ENCODE measurements at places on chromosomes 6 and 20. TPM values are rescaled to one million over a fixed set of nuclear protein-coding genes. Genes with fewer than 3 reads are reported as not detected.

UNC93A gene
- not detected for total RNA-seq

SAPCD1 gene
- 4.2 TPM for total RNA-seq

DNA sequence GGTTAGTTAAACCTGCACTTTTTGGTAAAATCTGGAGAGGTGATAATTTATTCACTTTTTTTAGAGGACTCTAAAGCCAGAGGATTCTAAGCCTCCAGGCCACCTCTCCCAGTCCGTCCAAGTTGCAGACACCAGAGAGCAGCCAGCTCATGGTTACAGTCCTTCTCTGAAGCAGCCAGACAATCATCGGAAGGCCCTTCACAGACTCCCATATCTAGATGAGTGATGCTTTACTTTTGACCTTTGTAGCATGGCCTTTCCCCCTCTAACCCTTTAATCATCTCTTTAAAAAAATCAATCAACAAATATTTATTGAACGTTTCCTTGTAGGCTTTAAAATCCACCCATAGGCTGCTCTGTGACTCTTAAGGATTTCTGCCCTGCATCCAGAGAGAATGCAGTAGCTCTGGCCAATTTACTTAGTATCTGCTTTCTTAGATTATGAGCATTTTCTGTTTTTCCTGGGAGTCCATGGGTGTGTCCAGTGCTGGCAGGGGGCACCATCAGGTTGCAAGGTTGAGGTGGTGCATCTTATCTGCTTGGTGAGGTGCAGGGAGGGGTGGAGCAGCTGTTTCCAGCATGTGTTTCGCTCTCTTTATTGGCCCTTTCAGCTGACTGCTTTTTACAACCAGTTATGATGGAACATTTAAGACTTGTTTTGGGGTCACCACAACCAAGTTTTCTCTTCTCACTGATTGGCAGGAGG is 58.6 kb downstream of the JARID2 start:
- H3K36me3 ChIP-seq = no peaks in the 10 kb centered on the region
- H3K27me3 ChIP-seq = no peaks in the 10 kb centered on the region
- no peak overlapping the region for H3K27ac ChIP-seq
- no peak overlapping the region for H3K4me3 ChIP-seq
- DNase-seq = no peak
- H3K4me1 ChIP-seq = peaks cover 9% of the 10 kb centered on the region

DNA sequence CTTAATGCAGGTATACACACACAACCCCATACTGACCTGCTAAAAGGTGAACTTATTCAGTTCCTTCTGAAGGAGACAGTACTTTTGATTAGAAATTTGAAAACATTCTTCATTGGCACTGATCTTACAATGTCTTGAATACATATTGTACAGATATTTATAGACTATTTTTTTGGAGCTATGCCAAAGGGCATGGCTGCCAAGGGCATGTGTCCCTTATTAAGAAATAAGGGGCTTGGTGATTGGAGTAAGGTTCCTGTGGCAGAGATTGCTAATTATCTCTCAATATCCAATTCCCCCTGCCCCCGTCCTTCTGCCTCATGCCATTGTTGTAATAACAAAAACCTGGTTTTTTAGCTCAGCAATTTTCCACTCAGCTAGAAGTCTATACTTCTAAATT is 355.9 kb downstream of the FARS2 start:
- H3K4me3 ChIP-seq = no peak overlapping the region
- H3K4me1 ChIP-seq = peaks cover 8% of the 10 kb centered on the region
- DNase-seq = no peak
- H3K36me3 ChIP-seq = no peaks in the 10 kb centered on the region
- H3K27ac ChIP-seq = no peak overlapping the region
- no peaks in the 10 kb centered on the region for H3K27me3 ChIP-seq

GRCh38 chr20:1879369-1879768 is 15.8 kb upstream of the SIRPA start:
- H3K36me3 ChIP-seq = no peaks in the 10 kb centered on the region
- no peak for DNase-seq
- no peak overlapping the region for H3K4me3 ChIP-seq
- no peaks in the 10 kb centered on the region for H3K27me3 ChIP-seq

DNA sequence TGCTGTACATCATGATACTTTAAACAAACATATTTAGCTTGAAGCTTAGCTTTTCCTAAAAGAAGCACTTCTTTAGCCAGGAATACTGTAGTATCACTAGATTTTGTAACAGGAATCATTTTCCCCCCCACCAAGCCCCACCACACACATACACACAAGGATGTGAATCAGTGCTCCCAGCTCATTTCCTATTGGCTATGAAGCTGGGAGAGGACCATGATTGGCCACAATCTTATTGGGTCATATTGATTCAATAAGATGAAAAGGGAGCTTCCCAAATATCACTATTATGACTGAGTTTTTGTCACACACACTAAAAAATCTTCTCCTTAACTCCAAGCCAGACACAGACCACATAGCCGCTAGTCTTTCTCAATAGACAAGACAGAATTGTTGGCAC is 140.5 kb upstream of the TNFAIP3 start:
- no peak for DNase-seq
- no peaks in the 10 kb centered on the region for H3K4me1 ChIP-seq
- H3K4me3 ChIP-seq = no peak overlapping the region
- no peaks in the 10 kb centered on the region for H3K27me3 ChIP-seq
- no peaks in the 10 kb centered on the region for H3K36me3 ChIP-seq

GRCh38 chr6:159833997-159834603 is 34.0 kb downstream of the PNLDC1 start:
- no peaks in the 10 kb centered on the region for H3K4me1 ChIP-seq
- H3K4me3 ChIP-seq = no peak overlapping the region
- DNase-seq = no peak
- H3K27me3 ChIP-seq = no peaks in the 10 kb centered on the region
- H3K36me3 ChIP-seq = no peaks in the 10 kb centered on the region
- no peak overlapping the region for H3K27ac ChIP-seq
